ENCODE measurements at places on chromosomes 16 and 17.

DNA sequence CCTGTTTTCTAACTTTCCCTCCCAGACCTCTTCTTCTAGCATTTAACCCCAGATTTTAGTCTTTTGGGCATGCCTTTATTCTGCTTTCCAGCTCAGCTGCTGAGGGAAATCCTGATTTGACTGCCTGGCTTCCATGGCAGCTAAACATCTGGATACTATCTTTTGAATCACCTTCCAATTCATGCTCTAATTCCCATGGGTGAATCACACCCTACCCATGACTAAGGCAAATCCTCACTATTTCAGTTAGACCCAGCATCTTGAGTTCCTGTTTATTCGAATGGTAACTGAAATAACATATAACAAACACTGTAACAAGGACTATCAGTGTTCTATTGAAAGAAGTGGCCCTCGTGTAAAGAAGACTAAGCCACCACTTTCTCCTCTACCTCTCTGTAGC lies 29.8 kb downstream of the CA10 start:
- no peak for DNase-seq

DNA sequence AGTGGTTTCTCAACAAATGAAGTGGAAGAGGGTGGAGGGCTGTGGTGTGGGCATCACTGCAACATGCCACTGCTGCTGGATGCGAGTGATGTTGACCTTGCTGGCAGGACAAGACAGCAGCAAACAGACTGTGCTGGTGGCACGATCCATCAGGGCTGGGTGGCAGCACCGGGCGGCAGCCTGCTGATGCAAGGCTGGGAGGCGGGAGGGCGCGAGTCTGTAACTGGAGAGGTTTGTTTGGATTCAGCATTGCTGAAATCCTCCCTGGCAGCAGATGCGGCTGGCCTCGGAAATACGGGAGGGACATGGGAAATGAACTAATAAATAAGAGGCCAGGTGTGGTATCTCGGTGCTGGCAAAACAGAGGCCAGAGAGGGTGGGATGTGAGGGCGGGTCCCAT lies 224.2 kb downstream of the ENGASE start:
- no peak for DNase-seq

GRCh38 chr17:80104321-80104955 lies 3.1 kb downstream of the GAA start:
- DNase-seq, result no peak

- DNase-seq, result no peak
These were observed 191.8 kb downstream of the MAP2K6 start for GRCh38 chr17:69606142-69606800.

- DNase-seq, result no peak
These were observed 23.5 kb downstream of the TBX4 start for GRCh38 chr17:61475726-61476125.

DNA sequence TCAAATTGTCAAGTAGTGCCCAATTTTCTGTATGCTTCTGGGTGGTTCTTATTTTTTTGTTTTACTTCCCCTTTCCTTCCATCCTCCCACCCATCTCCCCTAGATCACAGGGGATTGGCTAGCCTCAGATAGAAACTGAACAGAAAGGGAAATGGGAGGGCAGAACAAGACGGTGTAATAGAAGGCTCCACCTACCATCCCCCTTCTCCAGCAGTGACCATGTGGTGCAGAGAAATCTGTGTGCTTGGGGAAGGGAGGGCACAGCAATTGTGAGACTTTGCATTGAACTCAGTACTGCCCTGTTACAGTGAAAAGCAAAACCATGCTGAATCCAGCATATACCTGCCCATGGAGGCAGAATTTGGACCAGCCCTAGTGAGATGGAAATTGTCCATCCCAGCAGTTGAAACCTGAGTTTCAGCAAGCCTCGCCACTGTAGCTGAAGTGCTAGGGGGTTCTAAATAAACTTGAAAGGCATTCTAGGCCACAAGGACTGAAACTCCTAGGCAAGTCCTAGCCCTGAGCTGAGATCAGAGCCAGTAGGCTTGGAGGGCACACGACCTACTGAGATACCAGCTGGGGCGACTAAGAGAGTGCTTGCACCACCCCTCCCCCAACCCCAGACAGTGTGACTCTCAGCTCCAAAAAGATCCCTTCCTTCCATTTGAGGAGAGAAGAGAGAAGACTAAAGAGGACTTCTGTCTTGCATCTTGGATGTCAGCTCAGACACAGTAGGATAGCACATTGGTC lies 5.2 kb downstream of the SLFN11 start:
- DNase-seq, result no peak

DNA sequence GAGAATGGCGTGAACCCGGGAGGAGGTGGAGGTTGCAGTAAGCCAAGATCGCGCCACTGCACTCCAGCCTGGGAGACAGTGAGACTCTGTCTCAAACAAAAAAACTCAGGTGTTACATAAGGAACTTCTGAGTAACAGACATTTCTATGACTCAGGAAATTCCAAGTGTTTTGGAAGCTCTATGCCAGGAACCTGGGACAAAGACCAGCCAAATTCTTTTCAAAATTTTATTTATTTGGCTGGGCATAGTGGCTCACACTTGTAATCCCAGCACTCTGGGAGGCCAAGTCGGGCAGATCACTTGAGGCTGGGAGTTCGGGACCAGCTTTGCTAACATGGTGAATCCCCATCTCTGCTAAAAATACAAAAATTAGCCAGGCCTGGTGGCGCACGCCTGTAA lies 5.2 kb upstream of the SH2B1 start:
- no peak for DNase-seq

- no peak for DNase-seq
These were observed 684 bp downstream of the ZFP90 start for GRCh38 chr16:68539711-68540239.

DNA sequence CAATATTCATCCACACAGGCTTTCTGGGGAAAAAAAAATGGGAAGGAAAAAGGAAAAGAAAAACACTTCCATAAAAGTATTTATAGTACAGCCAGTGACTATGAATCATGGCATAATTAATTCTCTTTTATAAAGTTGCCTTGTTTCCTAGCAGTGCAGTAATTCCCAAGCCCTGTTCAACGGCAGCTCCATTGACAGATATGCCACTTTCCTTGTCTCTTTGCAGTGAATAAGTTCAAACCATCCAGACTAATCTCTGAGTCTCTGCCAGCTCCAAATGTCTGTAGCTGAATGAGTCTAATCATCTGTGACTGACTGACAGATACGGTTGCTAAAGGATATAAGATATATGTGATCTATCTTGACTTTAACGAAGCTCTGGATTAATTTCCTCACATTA lies 52.9 kb upstream of the KCNJ16 start:
- DNase-seq, result no peak

All from amniotic stem cell (primary cell).